ENCODE measurements at places on chromosomes 3 and 15. TPM values are rescaled to one million over a fixed set of nuclear protein-coding genes. Genes with fewer than 3 reads are reported as not detected.

SV2B gene
- total RNA-seq: 2.0 TPM

CDV3 gene
- 154 TPM for total RNA-seq

DNA sequence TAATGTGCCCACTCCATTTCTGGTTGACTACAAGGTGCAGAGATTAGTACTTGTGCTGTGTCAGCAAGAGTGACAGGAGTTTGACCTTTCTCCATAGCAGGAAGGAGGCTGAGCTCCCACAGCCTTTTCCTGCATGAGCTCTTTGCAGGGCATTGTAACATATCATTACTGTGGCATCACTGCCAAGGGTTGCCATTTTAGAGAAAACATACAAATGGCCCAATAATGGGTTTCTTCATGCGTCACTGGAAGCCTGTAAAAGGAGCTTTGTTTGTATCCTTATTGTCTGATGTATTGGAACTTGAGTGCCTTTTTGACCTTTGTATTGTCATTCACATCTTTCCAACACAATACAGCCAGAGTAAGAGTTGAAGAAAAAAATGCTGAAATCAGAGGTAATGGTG lies 323.0 kb upstream of the CDIN1 start:
- DNase-seq: no peak

DNA sequence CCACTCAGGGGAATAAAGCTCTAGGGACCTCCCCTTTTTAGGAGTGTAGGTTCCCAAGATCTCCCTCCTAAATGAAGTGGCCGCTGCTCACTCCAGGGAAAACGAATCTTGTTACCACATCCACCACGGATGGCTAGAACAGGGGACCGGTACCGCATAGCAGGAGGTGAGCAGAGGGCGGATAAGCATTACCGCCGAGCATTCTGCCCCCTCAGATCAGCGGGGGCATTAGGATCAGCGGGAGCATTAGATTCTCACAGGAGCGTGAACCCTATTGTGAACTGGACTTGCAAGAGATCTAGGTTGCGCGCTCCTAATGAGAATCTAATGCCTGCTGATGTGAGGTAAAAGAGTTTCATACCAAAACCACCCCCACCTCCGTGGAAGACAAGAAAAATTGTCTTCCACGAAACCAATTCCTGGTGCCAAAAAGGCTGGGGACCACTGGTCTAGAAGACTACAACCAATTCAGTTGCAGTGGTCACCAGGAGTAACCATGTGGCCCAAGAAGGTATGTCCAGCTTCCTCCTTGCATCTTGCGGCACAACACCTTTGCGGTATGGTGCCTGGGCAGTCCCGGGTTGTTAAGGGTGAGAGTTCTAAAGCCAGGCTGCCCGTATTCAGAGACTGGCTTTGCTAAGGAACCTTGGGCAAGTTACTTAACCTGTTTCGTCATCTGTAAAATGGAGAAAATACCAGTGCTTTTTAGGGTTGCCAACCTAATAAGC lies 1.1 kb upstream of the SS18L2 start:
- no peak for DNase-seq

DNA sequence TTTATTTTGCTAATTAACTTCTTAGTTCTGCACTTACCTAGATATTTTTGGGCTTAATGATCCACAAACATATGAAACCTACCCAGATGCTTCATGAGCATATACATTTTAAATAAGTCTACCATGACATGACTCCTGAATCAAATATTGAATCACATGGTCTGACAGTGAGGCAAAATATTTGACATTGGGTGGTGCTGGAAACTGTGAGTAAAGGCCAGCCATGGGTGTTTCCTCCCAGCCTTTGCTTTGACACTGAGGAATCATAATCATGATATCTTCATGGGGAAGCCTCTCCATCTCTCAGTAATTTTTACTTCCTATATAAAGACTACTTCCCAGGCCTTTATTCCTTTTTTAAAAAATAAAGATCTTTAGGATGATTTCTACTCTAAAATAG lies 22.8 kb upstream of the SSR3 start:
- DNase-seq: no peak
